ENCODE measurements at places on chromosomes 5 and 9.

DNA sequence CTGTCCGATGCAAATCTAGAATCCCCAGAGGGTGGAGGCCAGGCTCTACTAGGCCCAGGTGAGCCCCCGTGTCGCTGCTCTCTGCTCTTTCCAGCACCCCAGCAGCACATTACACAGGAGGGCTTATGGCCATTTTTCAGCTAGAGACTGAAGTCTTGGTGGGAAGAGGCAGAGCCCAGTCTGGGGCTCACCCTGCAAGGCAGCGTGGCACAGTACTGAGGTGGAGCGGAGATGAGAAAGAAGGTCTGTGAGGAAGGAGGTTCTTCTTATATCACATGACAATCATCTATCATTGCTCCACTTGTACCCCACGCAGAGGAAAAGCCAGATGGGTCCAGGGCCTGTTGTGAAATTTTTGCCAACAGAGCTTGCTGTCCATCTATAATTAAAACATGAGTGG lies 10.0 kb upstream of the KIF12 start:
- DNase-seq = no peak

- DNase-seq = no peak
Observed at GRCh38 chr5:111061618-111062017, 9.9 kb upstream of the TSLP start.

DNA sequence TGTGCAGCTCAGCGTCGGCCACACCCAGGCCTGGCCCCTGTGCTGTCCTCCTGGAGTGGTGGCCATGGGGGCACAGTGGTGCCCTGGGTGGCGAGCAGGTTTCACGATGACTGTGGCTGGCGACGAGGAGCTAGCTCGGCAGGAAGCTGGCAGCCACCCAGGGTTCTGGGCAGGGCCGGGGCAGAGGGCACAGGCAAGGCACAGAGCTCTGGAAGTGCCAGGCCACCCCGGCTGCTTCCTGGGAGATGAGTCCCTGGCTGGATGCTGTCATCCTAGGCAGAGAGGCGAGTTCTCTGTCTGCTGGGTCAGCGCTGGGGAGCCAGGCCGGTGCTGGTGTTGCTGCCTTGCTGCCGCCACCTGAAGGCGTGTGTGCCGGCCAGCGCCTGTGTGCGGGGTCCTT lies 51.7 kb downstream of the RXRA start:
- no peak for DNase-seq

DNA sequence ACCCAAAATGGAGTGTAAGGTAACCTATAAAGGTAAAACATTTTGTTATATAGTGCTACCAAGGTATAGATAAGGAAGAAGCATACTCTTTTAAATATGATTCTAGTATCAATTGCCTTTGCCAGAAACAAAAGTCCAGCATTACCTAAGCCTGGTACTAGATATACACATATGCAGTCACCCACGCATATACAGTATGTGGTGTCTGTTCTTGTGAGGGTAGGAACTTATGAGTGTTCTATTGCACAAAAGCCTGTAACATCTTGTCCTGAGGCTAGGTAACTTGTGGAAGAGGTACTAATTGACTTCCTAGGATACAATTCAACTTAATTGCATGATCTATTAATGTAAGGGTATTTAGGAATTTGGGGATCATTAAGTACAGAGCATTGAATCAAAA lies 31.3 kb upstream of the IFNE start:
- no peak for DNase-seq

- DNase-seq = no peak
Observed at GRCh38 chr5:157532022-157532421, 43.6 kb downstream of the ADAM19 start.

DNA sequence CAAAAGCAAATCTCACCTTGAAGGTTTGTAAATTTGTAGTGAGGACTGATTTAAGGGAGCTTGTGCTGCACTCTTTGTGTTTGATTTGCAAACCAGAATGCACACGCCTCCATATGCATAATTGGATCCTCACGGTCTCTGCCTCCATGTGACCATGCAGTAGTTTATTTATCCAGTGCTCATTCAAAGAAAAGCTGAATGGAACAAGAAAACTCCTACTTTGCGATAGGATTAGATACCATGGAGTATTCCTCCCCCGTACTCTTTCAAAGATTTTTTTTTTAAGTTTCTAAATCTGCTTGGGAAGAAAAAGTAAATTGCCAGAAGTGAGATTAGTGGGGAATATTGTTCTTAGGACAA lies 290.4 kb upstream of the TUT7 start:
- no peak for DNase-seq

DNA sequence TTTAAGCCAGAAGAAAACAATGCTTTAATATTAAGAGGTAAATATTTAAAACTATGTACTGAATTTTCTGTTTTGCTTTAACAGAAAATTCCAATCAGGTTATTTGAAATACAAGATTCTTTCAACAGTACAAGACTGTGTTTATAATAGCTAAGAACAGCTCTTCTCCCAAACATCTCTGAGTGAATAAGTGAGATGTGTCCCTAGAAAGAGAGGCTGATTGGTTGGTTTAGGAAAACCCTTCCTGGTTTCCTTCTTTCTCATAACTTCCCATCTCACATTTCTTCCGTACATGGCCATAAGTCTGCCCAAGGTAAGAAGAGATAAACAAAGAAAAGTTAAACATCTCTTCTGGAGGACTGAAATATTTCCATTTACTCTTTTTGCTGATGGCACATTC lies 145.9 kb downstream of the FANCC start:
- DNase-seq = no peak

GRCh38 chr5:6747103-6747502 lies 33.9 kb downstream of the TENT4A start:
- DNase-seq = peak; percentile 16

- no peak for DNase-seq
Observed at GRCh38 chr9:26502311-26502710, 390.3 kb downstream of the CAAP1 start.

DNA sequence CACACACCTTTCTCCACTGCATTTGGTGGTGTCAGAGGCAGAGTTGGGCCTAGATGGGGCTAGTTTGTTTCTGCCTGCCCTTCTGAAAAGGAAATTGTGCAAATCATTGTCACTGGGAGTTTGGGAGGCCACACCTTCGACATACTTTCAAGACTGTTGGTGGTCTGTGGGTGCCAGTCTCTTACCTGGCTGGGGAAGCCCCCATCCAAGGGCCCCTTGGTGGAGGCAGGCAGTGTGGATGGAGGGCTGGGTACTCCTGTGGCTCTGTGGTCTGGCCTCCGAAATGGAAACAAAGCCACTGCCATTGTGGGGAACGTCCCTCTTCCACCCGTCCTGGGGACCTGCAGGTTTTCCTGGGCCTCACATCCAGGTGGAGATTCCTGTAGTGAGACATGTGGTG lies 10.9 kb upstream of the PHYHD1 start:
- no peak for DNase-seq

DNA sequence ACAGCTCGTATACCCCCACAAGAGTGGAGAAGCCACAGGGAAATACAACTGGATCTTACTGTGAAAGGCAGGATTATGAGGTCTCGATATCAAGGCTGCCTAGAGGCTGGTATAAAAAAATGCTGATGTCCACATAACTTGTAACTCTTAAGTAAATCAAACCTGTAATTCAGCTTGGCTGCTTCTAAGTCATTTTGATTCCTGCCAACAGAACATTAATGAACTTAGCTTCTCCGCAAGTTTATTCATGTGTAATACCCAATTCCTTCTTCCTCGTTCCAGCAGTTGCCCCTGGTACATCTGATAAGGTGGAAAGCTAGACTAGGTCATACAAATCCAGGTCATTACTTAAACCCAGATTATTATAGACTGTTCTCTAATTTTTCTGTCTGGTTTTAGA lies 16.4 kb upstream of the SMIM15 start:
- no peak for DNase-seq

DNA sequence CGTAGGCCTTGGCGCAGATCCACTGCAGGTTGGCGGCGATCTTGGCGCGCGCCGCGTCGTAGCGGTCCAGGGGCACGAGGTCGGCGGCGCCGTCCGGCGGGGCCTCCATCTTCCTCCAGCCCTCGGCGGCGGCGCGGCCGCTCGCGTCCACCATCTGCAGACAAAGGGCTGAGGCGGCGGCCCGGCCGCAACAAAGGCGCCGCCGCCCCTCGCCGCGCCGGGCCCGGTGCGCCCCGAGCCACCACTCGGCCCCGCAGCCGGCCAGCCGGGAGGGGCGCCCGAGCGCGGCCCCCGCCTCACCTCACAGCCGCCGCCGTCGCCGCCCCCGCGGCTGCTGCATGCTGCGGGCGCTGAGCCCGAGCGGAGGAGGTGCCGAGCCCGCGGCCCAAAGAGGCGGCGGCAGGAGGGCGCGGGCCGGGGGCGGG lies 328 bp downstream of the CAMSAP1 start:
- DNase-seq = peak; percentile 60

GRCh38 chr5:112329419-112330090 lies 89.5 kb downstream of the EPB41L4A start:
- no peak for DNase-seq

DNA sequence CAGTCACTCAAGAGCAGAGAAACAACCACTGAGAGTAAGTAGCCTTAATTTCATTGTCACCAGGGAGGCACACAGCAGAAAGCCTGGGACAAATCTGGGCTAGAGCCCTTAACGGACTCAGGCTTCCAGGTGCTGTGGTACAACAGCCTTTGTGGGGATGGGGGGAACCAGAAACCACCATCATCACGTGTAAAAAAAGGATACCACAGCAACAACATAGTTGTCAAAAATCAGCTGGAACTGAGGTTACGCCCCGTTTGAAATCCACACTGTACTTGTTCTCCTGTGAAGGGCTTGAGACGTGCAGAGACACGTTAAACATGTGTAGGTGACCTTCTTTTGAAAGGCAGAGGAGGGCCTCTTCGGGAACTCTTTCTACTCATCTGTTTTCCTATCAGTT lies 16.6 kb upstream of the PLPP1 start:
- DNase-seq = no peak

- DNase-seq = no peak
Observed at GRCh38 chr9:125409637-125410521, 148.3 kb downstream of the GAPVD1 start.

DNA sequence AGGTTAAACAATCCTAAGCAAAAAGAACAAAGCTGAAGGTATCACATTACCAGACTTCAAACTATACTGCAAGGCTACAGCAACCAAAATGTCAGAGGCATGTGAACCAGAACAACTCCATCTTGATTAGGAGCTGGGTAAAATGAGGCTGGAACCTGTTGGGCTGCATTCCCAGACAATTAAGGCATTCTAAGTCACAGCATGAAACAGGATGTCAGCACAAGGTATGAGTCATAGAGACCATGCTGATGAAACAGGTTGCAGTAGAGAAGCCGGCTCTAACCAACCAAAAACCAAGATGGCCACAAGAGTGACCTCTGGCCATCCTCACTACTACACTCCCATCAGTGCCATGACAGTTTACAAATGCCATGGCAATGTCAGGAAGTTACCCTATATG lies 252.0 kb downstream of the RASEF start:
- no peak for DNase-seq

DNA sequence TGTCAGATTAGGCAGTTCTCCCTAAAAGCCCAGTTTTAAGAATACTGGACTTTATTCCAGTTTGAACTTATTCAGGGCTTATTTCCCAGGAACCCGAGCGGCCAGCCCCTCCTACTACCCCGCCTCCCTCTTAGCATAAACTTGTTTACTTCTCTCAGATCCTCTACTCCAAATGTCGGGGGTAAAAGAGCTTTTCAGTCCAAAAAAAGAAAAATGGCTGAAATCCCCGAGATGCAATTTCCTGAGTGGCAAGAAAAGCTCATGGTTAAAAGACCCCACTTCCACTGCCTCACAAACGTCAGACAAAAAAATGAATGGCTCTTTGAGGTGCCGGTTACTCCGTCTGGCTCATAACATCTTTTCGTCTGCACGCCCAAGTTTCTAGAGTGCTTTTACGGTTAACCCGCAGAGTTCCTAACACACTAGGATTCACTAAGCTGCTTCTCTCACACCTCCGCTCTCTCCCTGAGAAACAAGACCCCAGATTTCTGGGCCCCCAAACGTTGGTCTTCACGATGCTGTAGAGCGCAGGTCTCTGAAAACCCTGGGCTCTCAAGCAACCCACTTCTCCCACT lies 402 bp downstream of the BRD8 start:
- no peak for DNase-seq

GRCh38 chr5:156513123-156513815 lies 186.3 kb downstream of the SGCD start:
- DNase-seq = no peak

DNA sequence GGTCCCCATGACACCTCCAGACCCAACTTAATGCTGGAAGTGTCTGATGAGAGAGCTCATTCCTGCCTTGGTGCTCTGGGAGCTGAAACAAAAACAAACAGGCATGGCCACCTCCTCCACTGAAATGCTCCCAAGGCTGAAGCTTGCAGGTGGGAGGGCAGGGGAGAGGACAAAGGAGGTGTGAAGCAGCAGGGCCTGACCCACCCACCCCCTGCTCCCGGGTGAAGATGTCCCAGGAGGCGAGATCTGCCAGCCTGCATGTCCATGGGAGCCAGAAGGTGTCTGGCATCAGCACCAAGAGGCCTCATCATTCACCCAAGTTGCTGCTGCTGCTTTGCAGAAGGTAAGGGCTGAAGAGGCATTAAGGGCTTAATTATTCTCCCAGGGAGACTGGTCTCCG lies 4.2 kb upstream of the CCIN start:
- DNase-seq = no peak

DNA sequence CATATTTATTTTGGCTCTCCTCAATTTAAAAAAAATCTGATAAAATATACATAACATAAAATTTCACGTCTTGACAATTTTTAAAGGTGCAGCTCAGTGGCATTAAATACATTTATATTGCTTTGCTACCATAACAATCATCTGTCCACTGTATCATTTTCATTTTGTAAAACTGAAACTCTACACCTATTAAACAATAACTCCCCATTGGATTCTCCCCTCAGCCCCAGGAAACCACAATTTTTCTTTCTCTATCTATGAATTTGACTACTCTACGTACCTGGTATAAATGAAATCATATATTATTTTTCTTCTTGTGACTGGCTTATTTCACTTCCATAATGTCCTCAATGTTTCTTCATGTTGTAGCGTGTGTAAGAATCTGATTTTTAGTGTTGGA lies 563.5 kb downstream of the PRR16 start:
- DNase-seq = no peak

- no peak for DNase-seq
Observed at GRCh38 chr5:68148096-68148495, 67.5 kb upstream of the PIK3R1 start.

DNA sequence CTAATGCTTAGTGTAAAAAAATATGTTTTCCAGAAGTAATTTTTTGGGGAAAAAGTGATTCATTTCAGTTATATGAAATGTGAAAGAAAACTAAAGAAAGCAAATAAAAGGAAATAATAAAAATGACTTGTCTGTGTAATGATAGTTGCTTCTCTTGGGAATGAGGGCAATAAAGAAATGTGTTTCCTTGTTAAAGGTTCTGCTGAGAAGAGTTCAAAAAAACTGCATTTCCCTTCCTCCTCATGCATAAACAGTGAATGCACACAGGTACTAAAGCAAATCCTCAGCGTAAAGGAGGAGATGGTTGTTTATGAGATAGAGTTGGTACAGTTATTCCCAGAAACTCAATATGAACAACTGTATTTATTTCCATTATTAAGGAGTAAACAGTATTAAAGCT lies 307.6 kb downstream of the GLIS3 start:
- DNase-seq = no peak
